CD8-positive, alpha-beta memory T cell (primary cell): ENCODE measurements at places on chromosomes 2 and 18. TPM values are rescaled to one million over a fixed set of nuclear protein-coding genes. Genes with fewer than 3 reads are reported as not detected.
A peak's percentile ranks its signal among the peaks of the same experiment; 100 is the strongest.

DOCK10 gene
- 138 TPM for total RNA-seq

DOK6 gene
- total RNA-seq: not detected

C2orf78 gene
- not detected for total RNA-seq

TM4SF20 gene
- total RNA-seq: not detected

DNA sequence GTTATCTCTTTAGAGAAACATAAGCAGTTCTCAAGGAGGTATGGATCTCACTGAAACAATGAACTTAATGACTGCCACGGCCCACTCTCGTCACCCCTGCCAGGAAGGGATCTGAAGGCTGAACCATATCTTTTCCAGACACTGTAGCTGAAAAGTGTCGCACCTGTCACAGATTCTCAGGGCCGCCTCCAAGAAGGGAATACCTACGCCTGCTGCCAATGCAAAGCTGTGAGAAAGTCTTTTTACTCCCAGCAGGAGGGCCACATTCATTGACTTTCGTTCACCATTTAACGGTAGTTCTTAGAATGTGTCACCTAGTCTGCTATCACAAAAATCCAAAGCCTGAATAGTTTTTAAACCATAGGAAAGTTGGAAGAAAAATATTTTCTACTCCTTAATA is 66.7 kb upstream of the SH3BP4 start:
- H3K27ac ChIP-seq: no peak overlapping the region
- no peaks in the 10 kb centered on the region for H3K36me3 ChIP-seq
- H3K27me3 ChIP-seq: peaks cover 4% of the 10 kb centered on the region
- no peak for DNase-seq

DNA sequence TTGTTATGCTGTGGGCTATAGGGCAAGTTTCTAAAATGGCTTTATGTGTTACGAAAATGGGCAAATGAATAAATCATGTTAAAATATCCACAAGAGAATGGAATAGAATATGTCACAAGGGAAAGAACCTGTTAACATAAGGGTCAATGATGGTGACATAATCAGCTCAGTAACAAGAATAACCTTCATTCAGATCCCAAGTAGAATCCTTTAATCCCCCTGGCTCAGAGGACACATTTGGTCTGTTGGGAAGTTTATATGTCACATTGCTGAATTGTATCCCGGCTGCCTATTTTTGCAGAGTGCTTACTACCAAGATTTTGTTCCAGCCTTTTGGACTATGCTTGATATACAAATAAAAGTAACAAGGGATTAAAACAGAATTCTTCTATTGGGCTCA is 13.1 kb upstream of the LGALSL start:
- no peak overlapping the region for H3K4me3 ChIP-seq
- no peak for DNase-seq
- H3K27ac ChIP-seq: no peak overlapping the region
- no peaks in the 10 kb centered on the region for H3K27me3 ChIP-seq

DNA sequence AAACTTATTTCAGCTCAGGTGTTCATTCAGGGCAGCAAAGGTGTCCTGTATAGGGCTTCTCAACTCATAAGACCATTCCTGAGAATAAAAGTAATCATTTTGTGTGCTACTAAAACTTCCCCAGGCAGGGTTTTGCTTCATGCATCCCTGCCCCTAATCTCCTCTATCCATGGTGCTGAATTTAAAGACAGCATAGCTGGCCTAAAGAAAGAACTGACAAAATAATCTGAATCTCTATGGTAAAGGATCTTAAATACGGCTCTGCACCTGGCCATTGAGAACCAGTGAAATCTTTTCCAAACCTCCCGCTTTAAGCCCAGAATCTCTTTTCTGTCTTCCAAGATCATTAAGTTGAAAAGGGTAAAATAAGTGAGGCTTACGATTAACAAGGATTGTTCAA is 292.1 kb upstream of the KLHL29 start:
- no peak for DNase-seq
- no peaks in the 10 kb centered on the region for H3K36me3 ChIP-seq
- H3K4me3 ChIP-seq: no peak overlapping the region
- H3K27me3 ChIP-seq: no peaks in the 10 kb centered on the region

DNA sequence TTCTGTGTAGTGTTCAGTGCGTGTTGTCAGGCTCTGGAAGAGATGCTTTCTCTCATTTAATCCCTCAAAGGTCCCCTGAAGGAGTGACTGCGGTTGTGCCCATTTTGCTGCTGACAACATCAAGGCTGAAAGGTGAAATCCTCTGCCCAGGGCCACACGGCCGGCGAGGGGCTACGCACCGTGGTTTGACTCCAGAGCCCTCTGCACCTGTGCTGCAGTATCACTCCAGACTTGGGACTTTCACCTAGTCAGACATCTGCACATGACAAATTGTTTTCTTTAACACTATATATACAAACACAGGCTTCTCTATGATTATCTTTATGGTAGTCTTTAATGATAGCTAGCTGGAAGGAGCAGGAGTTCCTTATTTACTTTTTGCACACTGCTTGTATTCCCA is 90.2 kb downstream of the ARMC9 start:
- H3K36me3 ChIP-seq: no peaks in the 10 kb centered on the region
- no peaks in the 10 kb centered on the region for H3K27me3 ChIP-seq
- H3K27ac ChIP-seq: no peak overlapping the region
- no peak for DNase-seq

- no peaks in the 10 kb centered on the region for H3K4me1 ChIP-seq
- no peak overlapping the region for H3K27ac ChIP-seq
- no peaks in the 10 kb centered on the region for H3K36me3 ChIP-seq
- DNase-seq: no peak
These were observed 37.2 kb upstream of the SLC8A1 start for GRCh38 chr2:40488927-40489677.

DNA sequence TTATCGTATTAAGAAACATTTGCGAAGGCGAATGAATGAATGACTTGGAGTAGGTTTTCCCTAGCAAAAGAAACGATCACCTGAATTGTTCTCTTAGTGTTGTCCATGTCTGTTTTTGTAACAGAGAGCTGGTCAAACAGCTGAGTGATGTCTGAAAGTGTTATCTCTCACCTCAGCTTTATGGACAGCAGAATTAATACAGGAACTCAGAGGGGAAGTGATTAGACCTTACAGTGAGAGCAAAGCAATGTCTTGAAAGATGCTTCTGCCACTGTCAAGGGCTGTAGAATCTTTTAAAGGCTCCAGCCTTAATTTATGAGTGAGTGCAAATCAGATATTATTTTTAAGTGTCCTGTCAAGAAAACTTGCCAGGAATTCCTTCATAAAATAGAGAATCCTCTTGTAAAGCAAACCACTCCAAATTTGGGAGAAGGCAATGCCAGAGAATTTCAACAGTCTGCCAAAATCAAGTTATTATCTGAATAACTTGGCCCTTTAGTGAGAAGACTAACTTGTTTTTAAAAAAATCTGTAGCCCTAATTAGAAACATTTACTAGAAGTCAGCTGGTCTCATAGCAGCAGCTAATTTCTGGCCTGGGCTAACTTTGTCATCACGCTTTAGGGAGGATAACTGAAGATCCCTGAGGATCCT is 60.7 kb downstream of the CDC42EP3 start:
- peaks cover 12% of the 10 kb centered on the region for H3K4me1 ChIP-seq
- no peaks in the 10 kb centered on the region for H3K36me3 ChIP-seq
- H3K27me3 ChIP-seq: no peaks in the 10 kb centered on the region
- no peak overlapping the region for H3K27ac ChIP-seq

DNA sequence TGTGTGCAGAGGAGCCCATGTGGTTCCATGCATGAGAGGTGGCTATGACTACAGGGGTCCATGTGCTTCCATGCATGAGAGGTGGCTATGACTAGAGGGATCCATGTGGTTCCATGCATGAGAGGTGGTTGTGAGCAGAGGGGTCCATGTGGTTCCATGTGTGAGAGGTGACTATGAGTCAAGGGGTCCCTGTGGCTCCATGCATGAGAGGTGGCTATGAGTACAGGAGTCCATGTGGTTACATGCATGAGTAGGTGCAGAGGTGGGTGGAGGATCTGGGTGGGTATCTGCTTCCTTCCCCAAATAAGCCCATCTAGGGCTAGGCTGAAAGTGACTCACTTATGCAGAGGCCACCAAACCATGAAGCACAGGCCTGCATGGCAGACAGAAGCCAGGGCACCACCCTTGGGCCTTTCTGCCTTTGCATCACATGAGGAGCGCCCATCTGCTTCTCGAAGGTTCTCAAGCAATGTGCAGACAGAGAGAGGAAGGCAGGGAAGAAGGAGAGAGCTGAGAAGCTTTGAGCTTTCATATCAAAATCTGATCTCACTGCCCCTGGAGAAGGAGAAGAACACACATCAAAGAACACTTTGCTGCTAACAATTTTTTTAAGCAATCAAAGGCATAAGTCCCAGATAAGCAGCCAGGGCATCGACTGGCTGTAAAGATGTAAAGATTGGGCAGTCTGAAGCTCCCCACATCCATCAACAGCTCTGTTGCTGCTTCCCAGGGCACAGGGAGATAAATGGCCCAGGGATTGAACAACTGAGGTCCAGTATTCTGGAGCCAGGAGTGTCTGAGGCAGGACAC is 137.6 kb downstream of the TNS1 start:
- H3K36me3 ChIP-seq: no peaks in the 10 kb centered on the region
- H3K4me1 ChIP-seq: no peaks in the 10 kb centered on the region
- DNase-seq: no peak
- no peak overlapping the region for H3K27ac ChIP-seq
- no peaks in the 10 kb centered on the region for H3K27me3 ChIP-seq

- no peak for DNase-seq
- no peak overlapping the region for H3K4me3 ChIP-seq
- H3K27me3 ChIP-seq: no peaks in the 10 kb centered on the region
- peak overlapping the region; percentile 58 for H3K27ac ChIP-seq
- H3K36me3 ChIP-seq: no peaks in the 10 kb centered on the region
These were observed 65.7 kb upstream of the RTN4 start for GRCh38 chr2:55115761-55116597.

DNA sequence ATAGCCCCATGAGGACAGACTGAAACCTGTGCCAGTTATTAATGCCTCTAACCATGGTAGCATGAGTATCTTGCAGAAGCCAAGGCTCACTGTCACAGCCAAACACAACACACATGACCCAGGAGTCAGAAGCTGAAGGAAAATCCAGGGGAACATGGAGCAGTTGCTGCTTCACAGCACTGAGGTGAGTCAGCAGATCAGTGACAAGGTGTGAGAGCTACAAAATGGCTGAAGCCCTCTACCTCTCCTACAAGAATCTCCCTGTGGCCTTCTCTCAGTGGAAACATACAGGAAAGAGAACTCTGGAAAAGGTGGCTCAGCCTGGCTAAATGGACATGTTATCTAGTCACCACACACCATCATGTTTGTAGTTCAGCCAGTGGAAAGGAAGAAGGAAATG is 93.5 kb downstream of the NAB1 start:
- DNase-seq: no peak
- H3K36me3 ChIP-seq: no peaks in the 10 kb centered on the region
- H3K4me1 ChIP-seq: no peaks in the 10 kb centered on the region
- no peak overlapping the region for H3K27ac ChIP-seq
- no peaks in the 10 kb centered on the region for H3K27me3 ChIP-seq
- no peak overlapping the region for H3K4me3 ChIP-seq

DNA sequence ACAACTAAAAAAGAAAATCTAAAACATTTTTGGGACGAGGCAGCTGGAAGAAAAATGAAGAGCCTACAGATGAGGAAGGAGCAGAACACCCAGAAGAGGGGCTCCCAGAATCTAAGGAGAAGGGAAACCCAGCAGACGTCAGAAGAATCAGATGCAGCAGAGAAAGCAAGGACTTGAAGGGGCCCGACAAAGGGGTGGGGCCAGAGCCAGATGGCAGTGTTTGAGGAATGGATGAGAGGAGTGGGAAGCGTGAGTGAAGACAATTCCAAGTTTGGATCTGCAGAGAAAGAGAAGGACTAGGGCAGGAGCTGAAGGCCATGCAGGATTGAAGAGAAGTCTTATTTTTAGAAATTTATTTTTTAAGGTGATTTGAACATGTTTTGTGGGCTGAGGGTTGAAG is 19.3 kb downstream of the PTMA start:
- H3K4me1 ChIP-seq: no peaks in the 10 kb centered on the region
- no peak overlapping the region for H3K4me3 ChIP-seq
- H3K27ac ChIP-seq: no peak overlapping the region
- H3K36me3 ChIP-seq: peaks cover 6% of the 10 kb centered on the region
- DNase-seq: no peak
- H3K27me3 ChIP-seq: no peaks in the 10 kb centered on the region

- no peak overlapping the region for H3K4me3 ChIP-seq
- H3K4me1 ChIP-seq: no peaks in the 10 kb centered on the region
- no peaks in the 10 kb centered on the region for H3K27me3 ChIP-seq
- DNase-seq: no peak
These were observed 15.5 kb downstream of the REG3G start for GRCh38 chr2:79041032-79041448.

DNA sequence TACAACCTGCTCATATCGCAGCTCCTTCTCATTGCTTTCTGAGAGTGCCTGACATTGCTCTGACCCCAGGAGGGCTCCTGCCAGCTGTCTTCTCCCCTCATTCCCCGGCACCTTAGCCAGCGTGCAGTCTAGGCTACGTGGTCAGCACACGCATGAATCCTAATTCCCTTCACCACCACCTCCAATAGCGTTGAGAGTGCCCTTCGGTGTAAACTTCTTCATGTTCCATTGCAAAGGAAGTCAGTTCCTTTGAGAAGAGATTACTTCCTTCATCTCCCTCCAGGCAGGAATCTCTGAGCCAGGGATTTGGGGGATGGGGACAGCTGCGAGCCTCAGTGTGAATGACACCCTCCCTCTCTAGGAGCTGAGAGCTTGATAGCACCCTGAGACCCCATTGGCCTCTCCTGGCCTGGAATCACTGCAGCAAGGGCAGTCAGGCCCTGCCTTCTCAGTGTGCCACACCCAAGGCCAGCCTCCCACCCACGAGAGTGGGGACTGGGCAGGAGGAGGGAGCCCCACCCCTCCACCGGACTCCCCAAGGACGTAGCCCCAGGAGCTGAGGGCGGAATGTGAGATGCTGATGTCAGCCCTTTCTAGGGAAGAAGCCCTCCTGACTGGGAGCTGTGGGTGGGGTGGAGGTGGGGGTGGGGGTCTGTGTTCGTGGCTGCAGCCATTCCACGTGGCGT is 53.4 kb downstream of the SLC66A2 start:
- no peak overlapping the region for H3K4me3 ChIP-seq
- H3K36me3 ChIP-seq: no peaks in the 10 kb centered on the region
- H3K27me3 ChIP-seq: no peaks in the 10 kb centered on the region
- DNase-seq: no peak

DNA sequence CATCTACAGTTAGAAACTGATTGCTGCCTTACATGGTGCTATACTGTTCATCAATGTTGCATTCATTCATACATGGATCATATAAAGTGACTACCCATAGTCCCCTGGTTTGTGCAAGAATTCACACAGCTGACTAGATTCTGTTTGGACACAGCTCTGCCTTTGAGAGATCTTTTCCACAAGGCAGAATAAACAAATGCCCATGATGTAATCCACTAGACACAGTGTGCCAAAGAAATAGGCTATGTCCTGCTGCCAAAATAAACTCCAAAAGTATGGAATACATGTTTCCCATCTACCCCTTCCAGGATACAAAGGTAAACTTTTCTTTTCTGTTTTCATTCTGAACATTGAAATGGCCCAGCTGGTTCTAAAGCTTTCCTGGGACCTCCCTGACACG is 269.4 kb upstream of the CHAC2 start:
- no peak for DNase-seq
- H3K27me3 ChIP-seq: no peaks in the 10 kb centered on the region
- H3K4me3 ChIP-seq: no peak overlapping the region
- no peak overlapping the region for H3K27ac ChIP-seq

- H3K27me3 ChIP-seq: no peaks in the 10 kb centered on the region
- H3K4me3 ChIP-seq: no peak overlapping the region
- no peaks in the 10 kb centered on the region for H3K4me1 ChIP-seq
- DNase-seq: no peak
- no peaks in the 10 kb centered on the region for H3K36me3 ChIP-seq
These were observed 764.8 kb downstream of the RNF144A start for GRCh38 chr2:7681881-7682461.
